ENCODE measurements at places on chromosomes 6 and 20. TPM values are rescaled to one million over a fixed set of nuclear protein-coding genes. Genes with fewer than 3 reads are reported as not detected.
A peak's percentile ranks its signal among the peaks of the same experiment; 100 is the strongest.

The ABHD16B gene
- not detected for total RNA-seq

The PKIB gene
- 86.4 TPM for total RNA-seq

The PPP1R14C gene
- total RNA-seq: 7.3 TPM

The RAD21L1 gene
- total RNA-seq: not detected

The SLPI gene
- not detected for total RNA-seq

The NANP gene
- 9.0 TPM for total RNA-seq

The DEFB132 gene
- total RNA-seq: not detected

The GCNT2 gene
- 6.4 TPM for total RNA-seq

The CDSN gene
- not detected for total RNA-seq

The PRDM13 gene
- 0.14 TPM for total RNA-seq

The HLA-DRA gene
- total RNA-seq: not detected

The SOX18 gene
- total RNA-seq: not detected

The AK9 gene
- 6.0 TPM for total RNA-seq

The DYNLT2 gene
- total RNA-seq: 2.8 TPM

The CST7 gene
- total RNA-seq: not detected

The RING1 gene
- total RNA-seq: 61.2 TPM

The COL11A2 gene
- 4.2 TPM for total RNA-seq

The HSPA1L gene
- 1.5 TPM for total RNA-seq

The EPPIN gene
- not detected for total RNA-seq

GRCh38 chr6:75213732-75214131 is 7.9 kb upstream of the COL12A1 start:
- H3K27me3 ChIP-seq: peaks cover 17% of the 10 kb centered on the region
- no peak for DNase-seq
- H3K36me3 ChIP-seq: no peaks in the 10 kb centered on the region
- H3K4me3 ChIP-seq: no peak overlapping the region

GRCh38 chr20:39421571-39422105 is 459.5 kb downstream of the DHX35 start:
- DNase-seq: no peak
- no peaks in the 10 kb centered on the region for H3K36me3 ChIP-seq
- H3K27ac ChIP-seq: no peak overlapping the region
- no peaks in the 10 kb centered on the region for H3K4me1 ChIP-seq

GRCh38 chr20:50848341-50848808 is 53.5 kb downstream of the BCAS4 start:
- H3K27ac ChIP-seq: peak overlapping the region; percentile 75
- H3K4me1 ChIP-seq: peaks cover 16% of the 10 kb centered on the region
- no peak overlapping the region for H3K4me3 ChIP-seq
- H3K27me3 ChIP-seq: no peaks in the 10 kb centered on the region

GRCh38 chr6:134436281-134436815 is 118.4 kb upstream of the SGK1 start:
- no peaks in the 10 kb centered on the region for H3K27me3 ChIP-seq
- H3K36me3 ChIP-seq: no peaks in the 10 kb centered on the region
- DNase-seq: no peak
- no peak overlapping the region for H3K27ac ChIP-seq
- H3K4me1 ChIP-seq: peaks cover 15% of the 10 kb centered on the region

- no peak overlapping the region for H3K4me3 ChIP-seq
- peaks cover 24% of the 10 kb centered on the region for H3K4me1 ChIP-seq
- H3K27ac ChIP-seq: no peak overlapping the region
- H3K36me3 ChIP-seq: no peaks in the 10 kb centered on the region
- no peaks in the 10 kb centered on the region for H3K27me3 ChIP-seq
Measured at GRCh38 chr20:59318201-59318790, 17.9 kb downstream of the EDN3 start.

DNA sequence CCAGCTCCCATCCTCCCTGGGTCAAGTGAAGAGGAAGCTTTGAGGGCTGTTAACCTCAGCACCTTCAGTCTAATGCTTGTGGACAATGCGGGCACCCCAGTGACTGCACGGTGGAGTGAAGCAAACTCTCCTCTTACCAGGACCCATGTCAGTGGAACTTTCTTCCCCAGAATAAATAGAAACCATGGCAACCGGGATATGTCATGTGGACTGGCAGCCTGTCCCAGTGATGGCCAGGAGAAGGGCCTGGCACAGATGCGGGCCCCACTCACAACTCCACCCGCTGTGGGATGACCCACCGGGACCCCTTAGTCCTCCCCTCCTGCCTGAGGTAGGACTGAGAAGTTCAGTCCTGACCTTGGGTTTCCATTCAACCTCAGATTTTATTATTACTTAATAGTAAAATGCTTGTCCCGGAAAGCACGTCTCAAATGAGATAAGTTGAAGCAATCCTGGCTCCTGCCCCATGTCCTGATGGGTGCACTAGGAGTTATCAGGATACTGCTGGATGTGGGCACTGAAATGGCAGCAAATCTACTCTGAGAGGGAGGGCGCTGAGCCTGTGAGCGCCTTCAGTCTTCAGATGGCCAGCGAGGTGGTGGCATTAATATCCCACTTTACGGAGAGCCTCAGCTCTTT is 23.5 kb downstream of the TOX2 start:
- H3K27me3 ChIP-seq: peaks cover 2% of the 10 kb centered on the region
- no peaks in the 10 kb centered on the region for H3K36me3 ChIP-seq
- no peak overlapping the region for H3K4me3 ChIP-seq
- no peak overlapping the region for H3K27ac ChIP-seq

GRCh38 chr20:36270744-36271638 is 34.7 kb downstream of the AAR2 start:
- H3K36me3 ChIP-seq: no peaks in the 10 kb centered on the region
- no peak overlapping the region for H3K27ac ChIP-seq
- H3K4me1 ChIP-seq: peaks cover 16% of the 10 kb centered on the region
- DNase-seq: no peak
- H3K27me3 ChIP-seq: peaks cover 4% of the 10 kb centered on the region

GRCh38 chr6:168575346-168576098 is 134.5 kb downstream of the SMOC2 start:
- no peak overlapping the region for H3K27ac ChIP-seq
- DNase-seq: no peak
- no peaks in the 10 kb centered on the region for H3K27me3 ChIP-seq
- H3K4me3 ChIP-seq: no peak overlapping the region

DNA sequence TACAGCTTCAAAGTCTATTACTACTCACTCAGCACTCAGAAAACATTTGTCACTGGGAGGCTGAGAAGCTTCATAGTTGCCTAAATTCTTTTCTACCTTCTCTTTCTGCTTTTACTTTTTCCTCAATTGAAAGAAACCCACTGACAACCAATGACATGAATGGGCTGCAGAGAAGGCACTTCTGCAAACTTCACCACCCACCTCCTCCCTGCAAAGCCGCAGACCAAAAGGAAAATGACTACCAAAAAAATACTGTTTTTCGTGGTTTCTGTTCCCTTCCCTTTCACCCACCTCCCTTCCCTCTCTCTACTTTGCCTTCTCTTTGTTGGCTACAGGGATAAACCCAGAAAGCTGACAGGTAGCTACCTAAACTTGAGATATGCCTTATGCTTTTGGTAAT is 3.2 kb downstream of the GNAS-AS1 start:
- H3K36me3 ChIP-seq: peaks cover 9% of the 10 kb centered on the region
- no peak overlapping the region for H3K4me3 ChIP-seq
- DNase-seq: no peak
- H3K27ac ChIP-seq: no peak overlapping the region
- H3K27me3 ChIP-seq: peaks cover 98% of the 10 kb centered on the region
- peaks cover 26% of the 10 kb centered on the region for H3K4me1 ChIP-seq

GRCh38 chr6:79684876-79685275 is 53.7 kb downstream of the SH3BGRL2 start:
- no peak overlapping the region for H3K4me3 ChIP-seq
- no peak for DNase-seq
- peaks cover 17% of the 10 kb centered on the region for H3K4me1 ChIP-seq
- H3K27me3 ChIP-seq: no peaks in the 10 kb centered on the region

GRCh38 chr20:62978561-62978943 is 26.0 kb downstream of the SLC17A9 start:
- H3K27ac ChIP-seq: no peak overlapping the region
- DNase-seq: no peak
- H3K27me3 ChIP-seq: peaks cover 47% of the 10 kb centered on the region
- H3K36me3 ChIP-seq: no peaks in the 10 kb centered on the region
- H3K4me3 ChIP-seq: no peak overlapping the region
- peaks cover 37% of the 10 kb centered on the region for H3K4me1 ChIP-seq

- H3K4me3 ChIP-seq: no peak overlapping the region
- no peaks in the 10 kb centered on the region for H3K36me3 ChIP-seq
- no peaks in the 10 kb centered on the region for H3K4me1 ChIP-seq
- H3K27ac ChIP-seq: no peak overlapping the region
- no peak for DNase-seq
Measured at GRCh38 chr6:49506569-49507111, 6.9 kb downstream of the GLYATL3 start.

GRCh38 chr20:46627234-46627633 is 24.0 kb downstream of the SLC13A3 start:
- no peak for DNase-seq
- peaks cover 13% of the 10 kb centered on the region for H3K36me3 ChIP-seq
- H3K27ac ChIP-seq: no peak overlapping the region
- no peaks in the 10 kb centered on the region for H3K27me3 ChIP-seq
- peaks cover 22% of the 10 kb centered on the region for H3K4me1 ChIP-seq

DNA sequence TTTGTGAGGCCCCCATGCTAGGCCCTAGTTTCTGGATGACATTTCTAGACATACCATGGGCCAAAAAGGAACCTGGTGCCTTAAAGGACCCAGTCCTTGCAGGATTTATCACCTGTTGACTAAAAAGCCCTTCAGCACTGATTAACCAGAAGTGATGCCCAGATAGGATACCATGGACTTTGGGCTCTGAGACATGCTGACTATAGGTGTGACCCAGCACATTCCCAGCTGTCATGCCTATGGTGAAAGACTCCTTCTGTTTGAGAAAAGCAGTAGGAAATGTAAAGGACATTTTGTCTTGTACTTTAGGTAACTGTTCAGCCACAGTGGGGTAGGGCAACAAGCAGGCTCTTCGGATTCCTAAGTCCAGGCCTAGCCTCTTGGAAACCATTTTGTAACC is 724.2 kb downstream of the CD109 start:
- no peak overlapping the region for H3K27ac ChIP-seq
- H3K27me3 ChIP-seq: no peaks in the 10 kb centered on the region
- no peak for DNase-seq
- H3K36me3 ChIP-seq: peaks cover 14% of the 10 kb centered on the region

- H3K27me3 ChIP-seq: peaks cover 15% of the 10 kb centered on the region
- H3K4me3 ChIP-seq: no peak overlapping the region
- no peak for DNase-seq
- peaks cover 12% of the 10 kb centered on the region for H3K36me3 ChIP-seq
- peaks cover 6% of the 10 kb centered on the region for H3K4me1 ChIP-seq
Measured at GRCh38 chr20:2794202-2794748, 6.2 kb downstream of the CPXM1 start.

DNA sequence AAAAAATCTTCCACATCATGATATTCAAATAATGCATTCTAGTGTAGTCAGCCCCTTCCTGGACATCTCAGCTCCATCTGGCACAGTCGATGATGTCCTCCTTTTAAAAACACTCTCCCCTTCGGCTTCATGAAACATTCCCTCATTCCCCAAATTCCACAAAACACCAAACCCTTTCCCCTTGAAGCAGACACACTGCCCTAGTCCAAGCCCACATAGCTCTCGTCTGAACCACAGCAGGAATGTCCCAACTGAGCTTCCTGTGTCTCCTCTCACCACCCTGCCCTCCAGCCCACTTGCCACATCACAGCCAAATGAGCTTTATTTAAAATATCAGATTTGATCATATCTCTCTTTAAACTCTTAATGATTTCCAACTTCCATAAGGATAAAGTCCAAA is 106.4 kb upstream of the CARMIL1 start:
- no peaks in the 10 kb centered on the region for H3K4me1 ChIP-seq
- no peak overlapping the region for H3K27ac ChIP-seq
- H3K36me3 ChIP-seq: no peaks in the 10 kb centered on the region
- DNase-seq: no peak
- no peak overlapping the region for H3K4me3 ChIP-seq

GRCh38 chr6:51531623-51532022 is 555.8 kb downstream of the PKHD1 start:
- H3K27me3 ChIP-seq: no peaks in the 10 kb centered on the region
- peak overlapping the region; percentile 50 for H3K27ac ChIP-seq
- H3K4me1 ChIP-seq: peaks cover 28% of the 10 kb centered on the region
- H3K36me3 ChIP-seq: peaks cover 5% of the 10 kb centered on the region
- no peak overlapping the region for H3K4me3 ChIP-seq

GRCh38 chr6:106083618-106084017 is 2.5 kb upstream of the PRDM1 start:
- no peak for DNase-seq
- H3K27ac ChIP-seq: no peak overlapping the region
- no peaks in the 10 kb centered on the region for H3K36me3 ChIP-seq
- H3K4me3 ChIP-seq: no peak overlapping the region

DNA sequence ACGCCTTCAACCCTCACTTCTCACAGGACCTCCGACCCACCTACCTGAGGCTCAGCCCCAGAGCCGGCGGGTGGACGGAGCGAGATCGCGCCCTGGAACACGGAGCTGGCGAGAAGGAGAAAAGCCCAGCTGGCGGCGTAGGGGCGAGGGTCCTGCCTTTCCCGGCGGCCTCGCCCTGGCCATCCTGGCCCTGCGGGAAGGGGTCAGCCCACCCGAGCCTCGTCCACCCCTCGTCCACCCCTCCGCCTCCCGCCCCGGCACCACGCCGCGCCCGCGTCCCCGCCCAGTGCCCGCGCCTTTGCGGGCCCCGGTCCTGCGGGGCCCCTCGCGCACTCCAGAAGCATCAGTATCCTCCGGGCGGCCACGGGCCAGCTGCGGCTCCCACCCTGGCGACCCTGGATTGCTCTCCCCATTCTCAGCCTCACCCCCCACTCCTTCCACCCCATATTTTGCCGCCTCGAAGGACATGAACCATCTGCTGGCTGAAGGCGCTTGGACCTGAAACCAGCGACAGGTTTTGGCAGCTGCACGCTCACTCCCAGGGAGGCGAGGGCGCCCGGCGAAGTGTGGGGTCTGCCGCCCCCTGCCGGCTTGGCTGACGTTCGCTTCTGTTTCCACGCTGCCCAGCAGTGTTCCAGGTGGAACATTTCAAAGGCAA is 65.1 kb downstream of the PLG start:
- peak overlapping the region; percentile 43 for H3K27ac ChIP-seq
- peak overlapping the region; percentile 97 for H3K4me3 ChIP-seq
- DNase-seq: peak; percentile 76
- H3K4me1 ChIP-seq: peaks cover 4% of the 10 kb centered on the region
- H3K36me3 ChIP-seq: peaks cover 4% of the 10 kb centered on the region
- H3K27me3 ChIP-seq: peaks cover 17% of the 10 kb centered on the region

- peaks cover 30% of the 10 kb centered on the region for H3K4me1 ChIP-seq
- no peak overlapping the region for H3K27ac ChIP-seq
Measured at GRCh38 chr6:43776799-43777776, 7.1 kb downstream of the VEGFA start.

- peak overlapping the region; percentile 12 for H3K27ac ChIP-seq
- DNase-seq: no peak
- H3K4me1 ChIP-seq: peaks cover 55% of the 10 kb centered on the region
- H3K4me3 ChIP-seq: no peak overlapping the region
- peaks cover 19% of the 10 kb centered on the region for H3K36me3 ChIP-seq
- no peaks in the 10 kb centered on the region for H3K27me3 ChIP-seq
Measured at GRCh38 chr6:111805511-111806164, 67.6 kb downstream of the FYN start.

- H3K36me3 ChIP-seq: peaks cover 4% of the 10 kb centered on the region
- H3K27me3 ChIP-seq: peaks cover 99% of the 10 kb centered on the region
- peak; percentile 78 for DNase-seq
- H3K4me1 ChIP-seq: peaks cover 9% of the 10 kb centered on the region
Measured at GRCh38 chr6:84764332-84765049, at the start of gene TBX18. TSS of gene TBX18 (minus strand) at chr6:84764598. CDS start at chr6:84764181, 417 bp downstream.

Data from neural crest cell (in vitro differentiated cells).